ENCODE measurements at places on chromosomes 4 and X.
A peak's percentile ranks its signal among the peaks of the same experiment; 100 is the strongest.

GRCh38 chr4:165502916-165503907 is 124.4 kb downstream of the CPE start:
- DNase-seq, result peak; percentile 10

- DNase-seq, result no peak
Observed at GRCh38 chr4:78247536-78248285, 190.6 kb downstream of the FRAS1 start.

DNA sequence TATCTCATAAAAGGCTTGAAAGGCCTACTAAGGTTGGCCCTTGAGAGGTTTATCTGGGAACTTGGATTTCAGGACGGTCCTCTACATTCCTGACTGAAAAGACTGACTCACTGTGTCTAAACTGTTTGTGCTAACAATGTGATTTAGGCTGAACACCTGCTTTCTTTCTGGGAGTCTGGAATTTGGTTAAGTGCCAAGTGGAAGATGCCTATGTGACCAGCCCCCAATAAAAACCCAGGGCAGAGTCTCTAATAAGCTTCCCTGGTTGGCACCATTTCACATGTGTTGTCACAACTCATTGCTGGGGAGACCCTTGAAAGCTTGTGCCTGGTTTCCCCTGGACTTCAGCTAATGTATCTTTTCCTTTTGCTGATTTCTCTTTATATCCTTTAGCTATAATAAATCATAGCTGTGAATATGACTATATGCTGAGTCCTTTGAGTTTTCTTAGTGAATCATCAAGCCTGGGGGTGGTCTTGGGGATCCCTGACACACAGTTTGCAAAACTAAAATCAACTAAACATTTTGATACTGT is 55.1 kb downstream of the GPR82 start:
- DNase-seq, result peak; percentile 65

GRCh38 chr4:108263057-108263456 is 94.3 kb upstream of the LEF1 start:
- DNase-seq, result no peak

DNA sequence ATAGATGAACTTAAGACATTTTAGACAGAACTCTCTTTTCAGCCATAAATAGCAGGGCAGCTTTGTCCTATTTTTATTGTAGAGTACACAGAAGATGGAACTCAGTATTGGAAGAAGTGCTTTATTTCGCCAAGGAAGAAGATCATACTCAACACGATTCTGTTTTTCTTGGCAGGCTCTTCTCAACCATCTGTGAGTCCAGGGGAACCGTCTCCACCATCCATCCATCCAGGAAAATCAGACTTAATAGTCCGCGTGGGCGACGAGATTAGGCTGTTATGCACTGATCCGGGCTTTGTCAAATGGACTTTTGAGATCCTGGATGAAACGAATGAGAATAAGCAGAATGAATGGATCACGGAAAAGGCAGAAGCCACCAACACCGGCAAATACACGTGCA is 37.6 kb downstream of the KIT start:
- DNase-seq, result no peak

DNA sequence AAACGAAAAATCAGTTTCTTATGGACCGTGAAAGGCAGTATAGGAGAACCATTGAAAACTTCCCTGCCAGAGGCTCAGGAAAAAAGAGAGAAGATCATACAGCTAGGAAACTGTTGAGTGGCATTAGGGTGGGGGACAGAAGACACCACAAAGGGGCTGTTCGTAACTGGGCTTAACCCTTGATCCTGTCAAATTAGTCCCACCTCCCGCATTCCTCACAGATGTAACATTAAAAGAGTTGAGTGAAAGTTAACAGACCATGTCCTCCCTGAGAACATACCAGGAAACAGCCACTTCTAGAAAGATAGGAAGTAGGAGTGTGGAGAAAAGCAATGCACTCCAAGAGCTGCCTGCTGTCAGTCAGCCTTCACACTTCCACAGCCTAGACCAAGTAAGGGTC is 8.7 kb downstream of the SHROOM4 start:
- DNase-seq, result no peak

- DNase-seq, result no peak
Observed at GRCh38 chr4:71841336-71841735, 57.5 kb upstream of the GC start.

- no peak for DNase-seq
Observed at GRCh38 chr4:6437826-6438238, 34.6 kb downstream of the PPP2R2C start.

GRCh38 chrX:11504234-11504633 is 161.5 kb downstream of the ARHGAP6 start:
- DNase-seq, result no peak

DNA sequence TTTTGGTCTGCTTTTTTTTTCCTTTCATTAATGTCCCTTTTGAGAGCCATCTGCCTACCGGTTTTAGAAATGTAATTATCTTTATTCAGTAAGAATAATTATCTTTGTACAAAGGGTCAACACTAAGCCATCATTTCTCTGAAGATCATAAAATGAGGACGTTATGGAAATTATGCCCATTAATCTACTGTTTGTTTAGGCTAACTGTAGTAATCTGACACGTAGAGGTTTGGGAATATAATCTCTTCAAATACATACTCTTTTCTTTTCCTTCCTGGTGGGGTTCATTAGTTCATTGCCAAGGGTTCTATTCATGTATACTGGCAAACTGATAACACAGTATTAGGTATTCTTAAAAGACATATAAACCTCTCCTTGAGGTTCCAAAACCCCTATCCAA is 3.8 kb upstream of the HSD17B13 start:
- DNase-seq, result no peak

DNA sequence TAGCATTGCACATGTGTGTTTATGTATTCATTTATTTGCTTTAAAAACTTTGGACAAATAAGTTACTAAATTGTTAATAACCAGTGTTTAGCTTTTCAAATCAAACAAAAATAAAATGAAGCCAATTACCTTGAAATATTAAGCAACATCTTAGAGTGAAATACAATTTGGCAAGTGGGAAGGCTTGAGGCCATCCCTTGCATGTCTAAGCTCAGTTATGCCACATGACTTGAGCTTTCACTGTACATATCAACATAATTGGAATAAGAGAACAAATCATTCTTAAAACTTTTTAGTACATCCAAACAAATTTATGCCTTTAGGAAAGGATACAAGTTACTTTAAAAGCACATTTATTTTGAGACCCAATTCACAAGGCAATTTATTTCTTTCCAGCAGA is 640.6 kb downstream of the SPRY1 start:
- DNase-seq, result no peak

DNA sequence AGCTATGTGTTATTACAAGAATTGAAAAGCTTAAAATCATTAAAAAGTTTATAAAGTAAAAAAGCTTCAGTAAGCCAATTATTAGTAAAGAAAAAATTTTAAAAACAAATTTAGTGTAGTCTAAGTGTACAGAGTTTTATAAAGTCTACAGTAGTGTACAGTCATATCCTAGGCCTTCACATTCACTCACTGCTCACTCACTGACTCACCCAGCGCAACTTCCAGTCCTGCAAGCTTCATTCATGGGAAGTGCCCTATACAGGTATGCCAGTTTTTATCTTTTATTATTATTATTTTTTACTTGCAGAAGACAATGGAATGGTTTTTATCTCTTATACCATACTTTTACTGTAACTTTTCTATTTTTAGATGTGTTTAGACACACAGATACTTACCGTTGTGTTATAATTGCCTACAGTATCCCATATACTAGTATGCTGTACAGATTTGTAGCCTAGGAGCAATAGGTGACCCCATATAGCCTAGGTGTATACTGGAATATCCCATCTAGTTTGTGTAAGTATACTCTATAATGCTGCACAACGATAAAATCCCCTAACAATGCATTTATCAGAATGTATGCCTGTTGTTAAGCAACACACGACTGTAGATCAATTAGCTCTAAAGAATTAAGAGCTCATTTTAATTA is 230.7 kb downstream of the DCLK2 start:
- DNase-seq, result peak; percentile 60

- no peak for DNase-seq
Observed at GRCh38 chrX:11189097-11189496, 78.0 kb downstream of the HCCS start.

GRCh38 chrX:38236901-38237615 is 16.4 kb upstream of the SRPX start:
- DNase-seq, result no peak

Data from lung microvascular endothelial cell (primary cell).